CD8-positive, alpha-beta memory T cell (primary cell): ENCODE measurements at places on chromosomes 3 and 15. TPM values are rescaled to one million over a fixed set of nuclear protein-coding genes. Genes with fewer than 3 reads are reported as not detected.

The RPN1 gene
- 188 TPM for total RNA-seq

DNA sequence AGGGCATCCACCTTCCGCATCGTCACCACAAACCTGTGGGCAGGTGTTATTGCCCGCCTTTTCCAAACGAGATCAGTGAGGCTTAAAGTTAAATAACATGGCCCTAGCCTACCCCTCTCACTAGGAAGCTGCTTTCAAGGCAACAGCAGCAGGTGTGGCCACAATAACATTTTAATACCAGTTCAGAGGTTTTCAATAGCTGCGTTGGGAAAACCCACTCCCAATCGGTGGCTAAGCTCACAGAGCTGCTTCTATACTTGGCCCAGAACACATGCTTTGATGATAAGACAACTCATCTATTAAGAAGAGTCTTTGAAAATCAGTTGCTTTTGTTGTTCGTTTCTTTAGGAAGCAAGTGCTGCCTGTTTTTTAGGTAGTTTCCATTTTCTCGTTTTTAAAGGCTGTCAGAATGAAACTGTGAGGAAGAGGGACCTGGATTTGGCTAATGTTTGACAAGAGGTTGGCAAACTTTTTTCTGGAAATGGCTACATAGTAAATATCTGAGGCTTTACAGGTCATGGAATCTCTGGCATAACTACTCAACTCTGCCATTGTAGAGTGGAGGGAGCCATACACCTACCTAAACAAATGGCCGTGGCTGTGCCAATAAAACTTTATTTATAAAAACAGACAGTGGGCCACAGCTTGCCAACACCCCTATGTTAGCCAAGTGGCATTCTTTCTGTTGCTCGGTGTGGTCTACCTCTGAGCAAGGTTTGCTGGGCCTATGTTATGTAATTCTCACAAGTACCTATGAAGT is 179.6 kb downstream of the FEZF2 start:
- H3K27ac ChIP-seq: no peak overlapping the region
- H3K4me1 ChIP-seq: no peaks in the 10 kb centered on the region
- no peaks in the 10 kb centered on the region for H3K36me3 ChIP-seq
- H3K4me3 ChIP-seq: no peak overlapping the region

- no peak overlapping the region for H3K27ac ChIP-seq
- H3K36me3 ChIP-seq: no peaks in the 10 kb centered on the region
- H3K4me1 ChIP-seq: peaks cover 13% of the 10 kb centered on the region
- H3K4me3 ChIP-seq: no peak overlapping the region
- no peaks in the 10 kb centered on the region for H3K27me3 ChIP-seq
Measured at GRCh38 chr15:85473455-85473854, 93.1 kb downstream of the AKAP13 start.

- no peaks in the 10 kb centered on the region for H3K27me3 ChIP-seq
- DNase-seq: no peak
- H3K36me3 ChIP-seq: no peaks in the 10 kb centered on the region
Measured at GRCh38 chr3:164679245-164679644, 399.1 kb downstream of the SI start.

DNA sequence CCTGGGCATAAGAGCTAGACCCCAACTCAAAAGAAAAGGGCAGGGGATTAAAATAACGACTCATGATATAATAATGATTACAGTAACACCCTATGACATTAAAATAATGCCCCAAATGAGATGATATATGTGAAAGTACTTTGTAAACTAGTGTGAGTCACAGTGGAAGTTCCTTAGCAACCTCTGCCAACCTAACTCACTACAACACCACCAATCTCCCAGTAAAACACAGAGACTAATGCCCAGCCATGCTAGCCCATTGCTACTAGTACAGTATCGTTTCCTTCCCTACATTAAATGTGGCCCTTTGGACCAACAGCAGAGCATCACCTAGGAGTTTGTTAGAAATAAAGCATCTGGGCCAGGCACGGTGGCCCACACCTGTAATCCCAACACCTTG is 11.2 kb upstream of the ADAMTS7 start:
- H3K36me3 ChIP-seq: no peaks in the 10 kb centered on the region
- H3K4me1 ChIP-seq: no peaks in the 10 kb centered on the region
- no peak for DNase-seq
- H3K27me3 ChIP-seq: no peaks in the 10 kb centered on the region
- no peak overlapping the region for H3K4me3 ChIP-seq

DNA sequence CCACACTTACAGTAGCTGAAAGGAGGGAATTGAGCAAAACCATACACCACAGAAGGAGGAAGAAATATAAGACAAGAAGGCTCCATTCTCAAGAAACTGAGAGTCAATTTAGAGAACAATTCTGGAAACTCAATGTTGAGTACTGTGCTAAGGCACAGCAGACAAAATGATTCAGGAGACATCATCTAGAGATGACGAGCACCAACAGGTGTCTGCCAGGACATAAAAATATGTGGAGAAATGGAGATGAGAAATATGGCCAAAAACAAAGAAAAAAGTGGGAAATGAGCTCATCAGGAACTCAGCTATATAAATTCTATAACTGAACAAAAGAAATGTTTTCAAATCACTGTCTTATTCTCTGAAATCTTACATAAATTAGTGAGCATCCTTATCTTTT is 343.7 kb downstream of the ERC2 start:
- no peak overlapping the region for H3K4me3 ChIP-seq
- H3K36me3 ChIP-seq: no peaks in the 10 kb centered on the region
- no peaks in the 10 kb centered on the region for H3K4me1 ChIP-seq
- no peak overlapping the region for H3K27ac ChIP-seq

DNA sequence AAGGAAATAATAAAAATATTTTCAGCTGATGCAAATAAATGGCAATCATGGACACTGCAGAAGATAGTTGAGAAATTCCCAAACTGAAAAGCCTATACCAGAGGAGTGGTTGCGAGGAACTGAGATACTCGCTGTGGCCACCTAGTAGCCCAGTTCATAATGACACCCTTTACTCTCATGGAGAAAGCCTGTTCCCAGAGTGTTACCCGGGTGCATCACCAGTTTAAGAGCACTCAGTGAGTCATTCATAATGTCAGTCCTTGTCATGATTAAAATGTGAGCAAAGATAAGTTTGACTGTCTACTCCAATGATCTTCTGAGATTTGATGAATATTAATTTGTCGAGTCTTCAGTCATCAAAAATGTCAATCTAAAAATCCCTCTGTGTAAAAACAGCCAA is 138.4 kb upstream of the LRRC3B start:
- no peak overlapping the region for H3K4me3 ChIP-seq
- no peak for DNase-seq
- no peak overlapping the region for H3K27ac ChIP-seq
- H3K36me3 ChIP-seq: no peaks in the 10 kb centered on the region

DNA sequence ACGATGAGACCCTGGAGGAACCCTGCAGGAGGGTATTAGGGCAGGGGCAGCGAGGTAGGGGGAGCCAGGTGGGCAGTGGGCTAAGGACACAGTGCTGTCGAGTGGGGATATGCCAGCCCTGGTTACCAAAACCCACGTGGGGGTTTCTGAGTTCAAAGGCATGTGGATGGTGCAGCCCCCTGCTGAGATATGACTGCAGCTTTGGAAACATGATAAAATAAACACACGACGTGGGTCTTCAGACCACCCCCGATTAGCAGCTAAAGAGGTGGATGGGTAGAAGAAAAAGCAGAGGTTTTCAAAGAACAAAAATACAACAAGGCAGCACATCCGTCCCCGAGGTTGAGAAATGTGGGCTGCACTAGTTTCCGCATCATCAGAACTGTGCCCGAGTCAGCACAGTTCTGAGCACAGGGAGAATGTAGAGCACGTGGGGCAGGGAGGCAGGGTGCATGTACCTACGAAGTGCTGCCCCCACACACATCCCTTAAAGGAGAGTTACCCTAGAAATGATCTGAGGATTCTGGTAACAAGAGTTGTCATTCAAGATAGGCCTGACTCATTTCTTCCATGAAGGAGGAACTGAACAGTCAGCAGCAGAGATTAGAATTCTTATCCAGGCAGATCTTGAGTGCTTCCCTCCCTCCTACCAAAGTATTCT is 121.3 kb downstream of the RPLP1 start:
- no peak overlapping the region for H3K27ac ChIP-seq
- no peak for DNase-seq
- no peak overlapping the region for H3K4me3 ChIP-seq
- no peaks in the 10 kb centered on the region for H3K36me3 ChIP-seq

DNA sequence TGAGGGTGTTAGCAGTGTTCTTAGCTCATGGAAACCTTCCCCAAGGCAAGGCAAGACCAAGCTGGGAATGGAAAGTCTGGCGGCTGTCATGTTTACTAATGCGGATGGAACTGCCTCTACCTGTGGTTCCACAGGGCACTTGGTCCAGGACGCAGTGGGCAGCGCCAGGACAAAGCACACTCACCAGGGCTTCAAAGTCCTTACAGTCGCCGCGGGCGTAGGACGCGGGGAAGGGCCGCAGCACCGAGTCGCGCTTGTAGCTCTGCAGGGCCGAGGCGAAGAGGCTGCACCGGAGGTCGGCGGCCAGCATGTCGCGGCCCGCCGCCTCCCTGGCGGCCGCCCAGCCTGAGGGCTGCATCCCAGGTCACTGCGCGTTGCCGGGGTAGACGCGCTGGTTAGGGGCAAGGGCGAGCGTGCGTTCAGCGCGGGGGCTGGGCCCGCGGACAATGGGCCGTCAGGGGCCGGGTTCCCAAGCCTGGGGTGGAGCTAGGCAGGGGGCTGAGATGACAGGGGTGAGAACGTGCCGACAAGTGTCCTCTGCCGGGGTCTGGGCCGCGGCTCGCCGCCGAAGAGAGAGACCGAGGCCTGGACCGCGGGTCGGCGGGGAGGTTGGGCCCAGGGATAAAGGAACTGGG is 497 bp downstream of the PARP16 start:
- H3K4me3 ChIP-seq: peak overlapping the region; percentile 80
- no peaks in the 10 kb centered on the region for H3K27me3 ChIP-seq
- peak overlapping the region; percentile 78 for H3K27ac ChIP-seq
- DNase-seq: peak; percentile 12
- H3K36me3 ChIP-seq: no peaks in the 10 kb centered on the region

DNA sequence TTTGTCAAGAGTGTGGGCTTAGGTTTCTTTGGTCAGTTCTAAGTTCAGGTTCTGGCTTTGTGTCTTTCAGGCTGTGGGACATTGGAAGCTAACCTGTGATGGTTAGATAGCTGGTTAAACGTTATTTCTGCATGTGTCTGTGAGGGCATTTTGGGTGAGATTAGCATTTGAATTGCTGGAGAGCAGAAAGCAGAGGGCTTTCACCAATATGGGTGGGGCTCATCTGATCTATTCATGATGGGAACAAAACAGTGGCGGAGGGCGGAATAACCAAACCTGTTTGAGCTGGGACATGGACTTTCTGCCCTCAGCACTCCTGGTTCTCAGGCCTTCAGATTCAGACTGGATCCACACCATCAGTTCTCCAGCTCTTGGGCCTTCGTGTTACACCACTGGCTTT is 195.4 kb downstream of the KLF13 start:
- DNase-seq: no peak
- no peaks in the 10 kb centered on the region for H3K36me3 ChIP-seq
- no peaks in the 10 kb centered on the region for H3K4me1 ChIP-seq
- no peaks in the 10 kb centered on the region for H3K27me3 ChIP-seq

- H3K36me3 ChIP-seq: no peaks in the 10 kb centered on the region
- no peak overlapping the region for H3K4me3 ChIP-seq
- no peak for DNase-seq
- H3K4me1 ChIP-seq: no peaks in the 10 kb centered on the region
- no peak overlapping the region for H3K27ac ChIP-seq
Measured at GRCh38 chr3:1002010-1002409, 90.8 kb upstream of the CNTN6 start.

The COL8A1 gene
- not detected for total RNA-seq

The IQCH gene
- 1.3 TPM for total RNA-seq
